ENCODE measurements at places on chromosomes 5 and 9. TPM values are rescaled to one million over a fixed set of nuclear protein-coding genes. Genes with fewer than 3 reads are reported as not detected.

- peak overlapping the region; percentile 84 for H3K27ac ChIP-seq
- H3K4me1 ChIP-seq = peaks cover 94% of the 10 kb centered on the region
- no peaks in the 10 kb centered on the region for H3K27me3 ChIP-seq
- peaks cover 31% of the 10 kb centered on the region for H3K36me3 ChIP-seq
- no peak for DNase-seq
- no peak overlapping the region for H3K4me3 ChIP-seq
These were observed 34.6 kb downstream of the TNFAIP8 start for GRCh38 chr5:119390404-119390803.

DNA sequence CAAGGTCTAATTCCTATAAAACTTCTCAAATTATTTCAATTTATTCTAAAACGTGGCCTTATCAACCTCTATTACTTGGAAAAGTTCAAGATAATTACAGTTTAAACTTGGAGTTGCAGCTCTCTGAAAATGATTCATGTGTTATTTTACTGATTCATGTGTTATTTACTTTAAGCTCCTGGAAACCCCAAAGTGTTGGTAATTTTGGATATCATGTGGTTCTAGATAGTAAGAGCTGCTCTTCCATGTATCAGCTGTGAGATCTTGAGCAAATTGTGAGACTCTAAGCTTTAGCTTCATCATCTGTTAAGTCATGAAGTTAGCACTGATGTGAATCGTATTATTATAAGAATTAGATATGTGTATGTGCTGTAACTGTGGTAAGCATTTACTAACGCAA, 749.2 kb downstream of the TLE4 start:
- no peak overlapping the region for H3K4me3 ChIP-seq
- no peaks in the 10 kb centered on the region for H3K4me1 ChIP-seq
- H3K27me3 ChIP-seq = no peaks in the 10 kb centered on the region
- no peak for DNase-seq
- no peak overlapping the region for H3K27ac ChIP-seq

DNA sequence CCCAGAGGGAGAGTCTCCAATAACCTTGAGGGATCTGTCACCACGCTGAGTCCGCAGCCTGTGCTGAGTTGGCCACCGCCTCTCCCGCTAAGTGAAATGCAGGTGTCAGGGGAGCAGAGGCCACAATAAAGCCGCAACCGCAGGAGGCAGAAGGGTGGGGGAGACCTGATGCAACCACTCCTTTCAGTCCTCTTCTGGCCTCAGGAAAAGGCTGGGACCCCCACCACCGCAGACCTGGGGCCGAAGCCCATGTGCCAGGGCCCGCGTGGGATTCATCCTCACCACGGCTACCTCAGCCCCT, 576 bp downstream of the MAP1B start:
- peaks cover 63% of the 10 kb centered on the region for H3K27me3 ChIP-seq
- no peak for DNase-seq
- no peaks in the 10 kb centered on the region for H3K36me3 ChIP-seq
- H3K4me3 ChIP-seq = peak overlapping the region; percentile 51
- no peak overlapping the region for H3K27ac ChIP-seq

GRCh38 chr9:18423791-18424531, 50.0 kb upstream of the ADAMTSL1 start:
- H3K4me1 ChIP-seq = no peaks in the 10 kb centered on the region
- no peak overlapping the region for H3K4me3 ChIP-seq
- DNase-seq = no peak
- H3K27ac ChIP-seq = no peak overlapping the region

GRCh38 chr9:35374436-35374835, 115.5 kb upstream of the RUSC2 start:
- peaks cover 2% of the 10 kb centered on the region for H3K27me3 ChIP-seq
- no peak for DNase-seq
- no peak overlapping the region for H3K4me3 ChIP-seq
- H3K4me1 ChIP-seq = no peaks in the 10 kb centered on the region
- no peak overlapping the region for H3K27ac ChIP-seq
- H3K36me3 ChIP-seq = no peaks in the 10 kb centered on the region

GRCh38 chr9:119005162-119005561, 364.1 kb downstream of the BRINP1 start:
- no peak overlapping the region for H3K27ac ChIP-seq
- no peaks in the 10 kb centered on the region for H3K4me1 ChIP-seq
- H3K36me3 ChIP-seq = no peaks in the 10 kb centered on the region
- no peak for DNase-seq

DNA sequence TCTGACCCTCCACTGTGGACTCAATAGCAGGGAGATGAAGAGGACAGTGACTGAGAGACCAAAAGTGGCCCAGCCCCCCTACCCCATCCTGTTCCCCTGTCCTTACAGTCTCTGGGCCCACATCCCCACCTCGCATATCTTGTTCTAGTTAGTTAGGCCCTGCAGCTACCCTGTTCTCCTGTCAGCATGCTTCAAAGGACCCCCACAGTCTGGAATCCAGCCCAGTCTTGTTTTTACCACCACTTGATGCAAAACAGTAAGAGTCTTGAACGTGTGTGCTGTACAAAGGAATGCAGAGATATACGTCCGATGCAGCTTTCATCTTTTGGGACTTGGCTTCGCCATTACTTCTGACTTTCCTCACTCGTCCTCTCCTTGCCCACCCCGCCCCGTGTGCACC, 12.2 kb upstream of the POMT1 start:
- H3K36me3 ChIP-seq = peaks cover 97% of the 10 kb centered on the region
- no peak overlapping the region for H3K4me3 ChIP-seq
- peaks cover 10% of the 10 kb centered on the region for H3K4me1 ChIP-seq

GRCh38 chr5:19408149-19408548, 579.9 kb downstream of the CDH18 start:
- DNase-seq = no peak
- no peaks in the 10 kb centered on the region for H3K27me3 ChIP-seq
- H3K36me3 ChIP-seq = no peaks in the 10 kb centered on the region
- H3K27ac ChIP-seq = no peak overlapping the region

DNA sequence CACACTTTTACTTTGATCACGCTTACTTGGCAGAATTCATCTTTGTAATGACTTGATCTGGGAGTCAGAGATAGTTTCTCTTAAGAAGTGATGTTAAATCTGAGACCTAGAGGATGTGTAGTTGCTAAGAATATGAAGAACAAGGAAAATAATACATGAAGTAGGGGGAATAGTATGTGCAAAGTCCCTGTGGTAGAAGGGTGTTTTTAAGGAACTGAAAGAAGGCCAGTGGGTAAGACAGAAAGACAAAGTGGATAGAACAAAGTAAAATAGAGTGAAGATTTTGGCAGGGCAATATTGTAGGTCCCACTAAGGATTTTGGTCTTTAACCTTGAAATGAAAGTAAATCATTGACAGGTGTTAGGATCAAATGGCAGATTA, 17.8 kb upstream of the MSANTD3 start:
- H3K27ac ChIP-seq = no peak overlapping the region
- no peak overlapping the region for H3K4me3 ChIP-seq
- peaks cover 16% of the 10 kb centered on the region for H3K4me1 ChIP-seq
- DNase-seq = no peak
- peaks cover 17% of the 10 kb centered on the region for H3K27me3 ChIP-seq

GRCh38 chr5:91058575-91058974, 324.5 kb downstream of the ARRDC3 start:
- no peak overlapping the region for H3K4me3 ChIP-seq
- H3K36me3 ChIP-seq = no peaks in the 10 kb centered on the region
- H3K4me1 ChIP-seq = peaks cover 11% of the 10 kb centered on the region
- DNase-seq = no peak

- peaks cover 2% of the 10 kb centered on the region for H3K27me3 ChIP-seq
- no peaks in the 10 kb centered on the region for H3K36me3 ChIP-seq
- no peak overlapping the region for H3K27ac ChIP-seq
- no peak overlapping the region for H3K4me3 ChIP-seq
- no peaks in the 10 kb centered on the region for H3K4me1 ChIP-seq
- no peak for DNase-seq
These were observed 209.5 kb upstream of the SNX2 start for GRCh38 chr5:122565331-122565730.

DNA sequence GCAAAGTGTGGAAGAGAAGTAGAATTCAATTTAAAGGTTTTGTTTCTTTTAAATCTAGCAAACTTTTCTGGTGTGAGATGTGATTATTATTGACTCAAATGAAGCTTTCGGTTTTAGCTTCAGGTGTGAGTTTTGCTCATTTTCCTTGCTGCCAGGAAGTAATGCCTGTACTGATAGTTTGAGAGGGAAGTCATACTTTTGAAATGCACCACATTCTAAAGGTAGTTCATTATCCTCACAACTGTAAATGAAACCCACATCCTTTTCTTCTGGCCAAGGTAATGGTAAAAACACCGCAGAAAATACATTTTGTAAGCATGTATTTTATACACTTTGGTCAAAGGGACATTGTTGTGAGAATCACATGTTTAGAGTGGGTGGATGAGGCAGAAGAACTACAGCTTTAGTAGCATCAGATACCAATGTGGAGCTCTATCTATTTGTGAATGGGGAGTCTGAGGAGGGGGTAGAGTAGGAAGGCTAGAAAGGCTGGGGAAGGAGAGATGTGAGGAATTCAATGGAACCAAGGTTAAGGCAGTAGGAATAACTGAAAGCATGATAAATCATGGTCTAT, 167.0 kb upstream of the CDKN2B start:
- H3K4me3 ChIP-seq = no peak overlapping the region
- no peaks in the 10 kb centered on the region for H3K36me3 ChIP-seq
- no peaks in the 10 kb centered on the region for H3K4me1 ChIP-seq
- peak overlapping the region; percentile 6 for H3K27ac ChIP-seq

GRCh38 chr5:58849921-58850667, 267.2 kb downstream of the RAB3C start:
- H3K27ac ChIP-seq = no peak overlapping the region
- no peak overlapping the region for H3K4me3 ChIP-seq
- no peaks in the 10 kb centered on the region for H3K4me1 ChIP-seq
- H3K36me3 ChIP-seq = no peaks in the 10 kb centered on the region
- peak; percentile 2 for DNase-seq

- peaks cover 8% of the 10 kb centered on the region for H3K4me1 ChIP-seq
- peaks cover 2% of the 10 kb centered on the region for H3K36me3 ChIP-seq
- H3K27ac ChIP-seq = no peak overlapping the region
- no peak for DNase-seq
- peaks cover 7% of the 10 kb centered on the region for H3K27me3 ChIP-seq
These were observed 47.1 kb upstream of the BOD1 start for GRCh38 chr5:173663352-173664153.

GRCh38 chr9:68601081-68601480, 60.4 kb upstream of the TMEM252 start:
- no peak overlapping the region for H3K27ac ChIP-seq
- H3K27me3 ChIP-seq = peaks cover 41% of the 10 kb centered on the region
- DNase-seq = no peak
- no peak overlapping the region for H3K4me3 ChIP-seq
- H3K36me3 ChIP-seq = no peaks in the 10 kb centered on the region

DNA sequence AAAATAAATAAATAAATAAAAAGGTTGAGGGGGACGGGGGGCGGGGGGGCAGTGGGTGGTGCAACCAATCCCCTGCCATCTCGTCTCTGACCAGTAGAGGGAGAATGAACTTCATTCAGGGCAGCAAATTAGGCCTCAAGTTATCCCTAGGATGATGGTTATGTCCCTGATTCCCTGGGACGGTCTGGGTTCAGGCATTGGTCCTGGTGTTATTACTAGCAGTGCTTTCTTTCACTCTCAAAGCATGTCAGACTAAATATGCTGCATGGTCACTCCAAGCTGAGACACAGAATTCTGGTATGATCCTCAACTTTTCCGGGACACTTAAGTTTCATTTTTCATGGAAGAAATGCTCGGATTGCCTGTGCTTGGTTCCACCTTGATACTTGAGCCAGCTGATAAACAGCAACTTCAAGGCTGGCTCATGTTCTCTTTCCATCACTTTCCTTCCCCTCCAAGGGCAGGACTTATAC, 59.4 kb downstream of the DAP start:
- no peak overlapping the region for H3K27ac ChIP-seq
- H3K4me1 ChIP-seq = peaks cover 56% of the 10 kb centered on the region
- H3K36me3 ChIP-seq = peaks cover 4% of the 10 kb centered on the region
- no peak overlapping the region for H3K4me3 ChIP-seq
- DNase-seq = peak; percentile 26

DNA sequence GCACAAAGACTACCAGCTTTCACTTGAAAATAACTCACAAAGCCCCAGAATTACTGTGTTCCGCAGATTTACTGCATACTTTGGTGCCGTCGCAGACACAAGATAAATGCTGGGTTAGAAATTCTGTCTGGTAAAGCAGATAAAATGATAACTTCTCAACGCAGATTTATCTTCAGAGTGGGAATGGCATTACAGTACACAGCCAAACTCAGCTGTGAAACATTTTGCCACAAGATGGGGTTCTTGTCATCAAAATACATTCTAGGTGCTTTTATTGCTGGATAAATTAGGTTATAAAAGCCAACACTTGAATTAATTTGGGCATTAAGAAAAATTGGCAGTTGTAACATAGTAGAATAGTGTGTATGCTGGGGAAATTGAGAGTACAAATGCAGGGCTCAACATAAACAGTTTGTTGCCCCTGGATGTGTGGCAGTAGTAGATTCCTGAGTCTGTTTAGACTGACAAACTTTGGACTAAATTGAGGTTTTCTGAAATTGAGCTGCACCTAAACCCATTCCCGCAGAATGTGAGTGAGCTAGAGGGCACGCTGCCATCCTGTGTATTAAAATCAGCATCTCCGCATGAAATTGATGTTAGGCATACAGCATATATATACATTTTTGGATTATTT, 61.1 kb downstream of the LMNB1 start:
- DNase-seq = no peak
- peaks cover 41% of the 10 kb centered on the region for H3K36me3 ChIP-seq
- no peaks in the 10 kb centered on the region for H3K4me1 ChIP-seq
- H3K27me3 ChIP-seq = no peaks in the 10 kb centered on the region

- peak overlapping the region; percentile 99 for H3K4me3 ChIP-seq
- peaks cover 52% of the 10 kb centered on the region for H3K36me3 ChIP-seq
- H3K4me1 ChIP-seq = peaks cover 47% of the 10 kb centered on the region
These were observed 716 bp downstream of the HARS1 start for GRCh38 chr5:140690376-140690932.

- DNase-seq = no peak
- H3K27me3 ChIP-seq = no peaks in the 10 kb centered on the region
- H3K36me3 ChIP-seq = no peaks in the 10 kb centered on the region
- H3K4me3 ChIP-seq = no peak overlapping the region
These were observed 57.1 kb upstream of the FUBP3 start for GRCh38 chr9:130522233-130522808.

DNA sequence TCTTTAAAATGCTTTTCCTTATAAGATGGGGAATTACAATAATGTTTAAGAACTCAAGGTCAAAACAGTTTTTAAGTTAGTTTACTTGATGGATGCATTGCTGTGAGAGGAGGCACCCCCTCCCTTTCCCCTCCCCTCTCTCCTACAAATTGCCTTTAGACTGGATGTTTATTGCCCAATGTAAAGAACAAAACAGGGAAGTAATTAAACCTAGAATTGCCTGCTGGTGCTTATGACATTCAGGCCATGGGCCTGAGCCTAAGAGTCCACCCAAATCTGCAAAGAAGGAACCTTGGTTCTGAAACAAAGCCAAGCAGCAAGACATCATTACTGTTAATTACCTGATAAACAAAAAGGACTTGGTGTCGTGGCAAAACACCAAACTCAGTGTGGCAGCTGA, 630.3 kb downstream of the ISL1 start:
- H3K27ac ChIP-seq = no peak overlapping the region
- H3K27me3 ChIP-seq = no peaks in the 10 kb centered on the region
- DNase-seq = no peak

Gene PDGFRB
- total RNA-seq = 0.49 TPM

Gene ADRA1B
- total RNA-seq = not detected

Gene MYO10
- total RNA-seq = not detected

Gene TLR4
- 0.52 TPM for total RNA-seq

Gene C1QTNF2
- total RNA-seq = not detected

Gene FREM1
- not detected for total RNA-seq

Gene SPINK7
- total RNA-seq = not detected
